ENCODE measurements at places on chromosomes 11 and 22.

DNA sequence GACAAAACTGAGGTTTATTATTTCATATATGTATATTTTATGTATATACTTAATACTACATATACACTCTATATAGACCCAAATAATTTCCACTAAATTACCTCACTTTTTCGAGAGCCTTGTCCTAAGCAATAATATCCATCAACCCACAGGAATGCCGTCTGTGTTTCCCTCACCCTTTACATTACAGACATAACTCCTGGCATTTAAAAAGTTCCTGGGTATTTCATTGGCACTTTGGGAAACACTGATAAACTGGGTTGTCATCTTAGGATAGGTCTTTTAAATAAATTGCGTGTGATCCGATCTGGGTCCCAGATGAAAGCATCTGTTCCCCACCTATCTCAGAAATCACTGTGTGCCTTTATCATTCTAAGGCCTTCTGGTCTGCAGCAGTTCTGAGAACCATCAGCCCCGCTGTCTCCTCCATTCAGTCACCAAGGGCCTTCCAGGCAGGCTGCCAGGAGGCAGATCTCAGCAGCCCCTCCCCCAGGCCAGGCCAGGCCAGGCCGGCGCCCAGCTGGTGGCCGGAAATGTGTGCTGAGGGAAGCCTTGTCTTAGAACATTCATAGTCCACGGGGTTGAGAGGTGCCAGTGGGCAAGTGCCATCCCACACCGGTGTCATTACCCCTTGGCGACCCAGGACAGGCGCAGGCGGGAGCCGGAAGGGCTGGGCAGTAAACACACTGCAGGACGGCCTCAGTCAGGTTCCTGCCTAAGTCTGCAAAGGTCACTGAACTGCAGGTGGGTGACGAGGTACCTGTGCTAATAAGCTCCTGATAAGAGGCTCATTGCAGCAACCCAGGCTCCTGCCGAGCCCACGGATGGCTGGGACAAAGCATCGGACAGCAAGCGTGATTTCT lies 3.3 kb downstream of the FGF19 start:
- DNase-seq, result peak; percentile 89

- no peak for DNase-seq
These were observed 17.1 kb upstream of the CCDC90B start for GRCh38 chr11:83303316-83303715.

GRCh38 chr11:58316142-58316541 lies 42.7 kb downstream of the OR5B17 start:
- no peak for DNase-seq

GRCh38 chr11:11583801-11584529 lies 37.8 kb downstream of the GALNT18 start:
- DNase-seq, result no peak

- peak; percentile 84 for DNase-seq
These were observed 23.9 kb upstream of the ZC3H12C start for GRCh38 chr11:110069158-110069737.

- DNase-seq, result no peak
These were observed 1.6 kb downstream of the KMT5B start for GRCh38 chr11:68211546-68211945.

DNA sequence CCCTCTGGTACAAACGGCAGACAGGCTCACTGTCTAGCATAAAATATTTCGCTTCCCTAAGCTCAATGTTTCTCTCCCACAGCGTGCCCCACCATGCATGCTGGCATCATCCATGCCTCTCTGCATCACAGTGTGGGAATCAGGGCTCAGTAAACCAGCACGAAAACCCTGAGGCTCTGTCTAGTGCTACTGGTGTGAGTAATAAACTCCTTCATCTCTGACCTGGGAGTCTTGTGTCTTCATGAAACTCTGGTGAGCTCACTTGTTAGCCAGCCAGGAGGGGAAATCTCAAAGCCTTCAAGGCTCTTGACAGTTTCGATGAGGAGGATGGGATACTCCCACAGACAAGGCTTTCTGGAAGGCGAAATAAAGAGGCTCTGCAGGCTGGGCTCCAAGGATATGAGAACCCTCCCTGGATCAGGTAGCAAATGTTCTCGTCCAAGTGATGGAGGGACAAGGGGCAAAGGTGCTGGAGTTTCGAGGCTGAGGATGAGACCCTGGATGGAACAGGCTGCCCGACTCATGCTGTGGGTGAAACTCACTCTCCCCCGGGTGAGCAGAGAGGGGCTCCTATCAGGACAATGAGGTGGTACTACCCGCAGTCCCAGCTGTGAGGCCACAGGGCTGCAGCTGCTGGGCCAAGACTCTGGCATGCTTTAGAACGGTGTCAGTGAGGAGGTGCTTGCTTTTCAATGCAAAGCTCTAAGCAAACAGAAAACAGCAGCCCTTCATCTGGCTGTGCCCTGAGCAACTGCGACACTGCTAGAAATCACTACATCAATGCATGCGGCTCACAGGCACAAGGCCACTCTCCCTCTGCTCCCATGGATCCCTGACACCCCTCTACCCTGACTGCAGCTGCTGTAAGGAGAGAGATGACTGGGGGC lies 69.3 kb downstream of the SHANK2 start:
- peak; percentile 1 for DNase-seq

- DNase-seq, result no peak
These were observed 13.0 kb downstream of the TEAD1 start for GRCh38 chr11:12687216-12687623.

GRCh38 chr11:473415-473814 lies 23.3 kb downstream of the PTDSS2 start:
- no peak for DNase-seq

DNA sequence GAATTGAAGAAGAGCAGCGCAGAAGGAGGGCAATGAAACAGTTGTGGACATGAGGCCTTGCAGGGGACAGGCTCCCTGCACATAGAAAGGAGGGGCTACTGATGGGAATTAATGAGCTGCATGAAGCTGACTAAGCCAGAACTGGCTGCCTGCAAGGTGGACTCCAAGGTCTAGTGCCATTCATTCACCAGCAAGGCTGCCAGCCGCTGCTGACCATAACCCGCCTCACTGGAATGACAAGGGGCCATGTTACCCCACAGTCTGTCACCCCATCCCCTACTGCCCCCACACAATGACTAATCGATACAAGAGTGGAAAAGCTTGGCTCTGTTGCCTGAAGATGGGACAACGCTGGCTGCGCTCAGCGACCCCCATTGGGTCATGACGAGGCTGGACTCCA lies 44.6 kb downstream of the SPATA19 start:
- DNase-seq, result no peak

GRCh38 chr11:23278121-23278520 lies 417.8 kb upstream of the CCDC179 start:
- no peak for DNase-seq

DNA sequence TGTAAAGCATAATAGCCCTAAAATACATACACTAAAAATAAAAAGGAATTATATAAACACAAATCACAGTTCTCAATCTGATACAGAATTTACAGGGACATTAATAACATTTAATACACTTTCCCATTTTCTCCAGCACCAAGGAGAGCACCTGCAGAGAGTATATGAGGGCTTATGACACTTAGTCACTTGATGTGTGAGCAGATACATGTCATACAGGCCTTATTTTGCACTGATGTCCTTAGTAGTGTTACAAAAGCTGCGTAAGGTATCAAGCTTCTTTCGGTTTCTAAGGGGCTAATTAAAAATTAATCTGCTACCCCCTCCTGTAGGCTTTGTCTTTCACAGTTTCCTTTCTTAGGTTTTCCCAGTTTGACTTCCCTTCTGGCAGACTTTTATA lies 61.3 kb downstream of the TRIM44 start:
- DNase-seq, result no peak

DNA sequence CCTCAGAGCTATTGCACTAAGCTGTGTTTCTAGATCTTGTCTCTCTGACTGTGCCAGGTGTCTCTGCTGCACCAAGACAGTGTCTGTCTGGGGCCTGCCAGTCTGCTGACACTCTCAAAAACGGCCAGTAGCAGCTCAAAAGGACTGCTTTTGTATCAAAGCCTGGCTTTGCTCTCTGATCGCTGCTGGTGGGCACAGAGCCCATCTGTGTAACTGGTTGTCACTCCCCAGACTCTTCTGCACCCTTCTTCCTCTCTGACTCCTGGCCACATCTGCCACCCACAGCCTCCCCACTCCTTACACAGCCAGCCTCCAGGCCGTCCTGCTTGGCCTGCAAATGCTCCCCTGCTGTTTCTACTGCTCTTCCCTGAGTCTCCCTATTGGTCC lies 26.5 kb downstream of the MED15 start:
- no peak for DNase-seq

DNA sequence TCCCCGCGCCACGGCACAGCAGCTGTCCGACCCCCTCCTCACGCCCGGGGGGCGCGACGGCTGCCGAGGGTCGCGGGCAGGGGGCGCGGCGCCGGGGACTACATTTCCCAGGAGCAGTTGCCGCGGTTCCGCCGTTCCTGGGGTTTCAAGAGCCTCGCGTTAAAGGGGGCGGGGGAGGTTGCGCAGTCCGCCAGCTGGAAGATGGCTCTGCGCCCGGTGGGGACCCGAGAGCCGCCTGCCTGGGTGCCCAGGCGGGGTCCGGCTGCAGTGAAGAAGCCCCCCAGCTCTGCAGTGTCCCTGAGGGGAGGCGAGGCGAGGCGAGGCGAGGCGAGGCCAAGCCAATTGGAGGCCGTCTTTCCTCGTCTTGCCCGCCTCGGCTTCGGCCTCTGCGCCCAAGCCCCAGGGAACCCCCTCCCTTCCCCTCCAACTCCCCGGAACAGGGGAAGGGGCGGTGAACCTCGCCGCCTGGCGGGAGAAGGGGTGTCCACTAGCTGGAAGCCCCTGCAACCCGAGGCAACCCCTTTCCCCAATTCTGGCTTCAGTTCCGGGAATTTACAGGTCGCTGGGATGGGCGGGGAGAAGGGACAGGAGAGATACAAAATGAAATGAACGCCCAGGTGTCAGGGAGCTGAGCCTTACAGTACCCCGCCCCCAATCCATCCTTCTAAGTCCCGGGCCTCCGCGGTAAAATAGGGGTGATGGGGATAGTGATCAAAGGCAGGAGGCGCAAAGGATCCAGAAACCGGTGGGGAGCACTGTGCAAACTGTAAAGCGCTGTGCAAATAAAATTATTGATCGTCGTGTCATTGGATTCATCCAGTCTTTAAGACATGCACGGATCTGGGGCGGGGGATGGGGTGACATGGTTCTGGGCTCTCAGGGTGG lies 5.2 kb upstream of the GCAT start:
- DNase-seq, result peak; percentile 80

DNA sequence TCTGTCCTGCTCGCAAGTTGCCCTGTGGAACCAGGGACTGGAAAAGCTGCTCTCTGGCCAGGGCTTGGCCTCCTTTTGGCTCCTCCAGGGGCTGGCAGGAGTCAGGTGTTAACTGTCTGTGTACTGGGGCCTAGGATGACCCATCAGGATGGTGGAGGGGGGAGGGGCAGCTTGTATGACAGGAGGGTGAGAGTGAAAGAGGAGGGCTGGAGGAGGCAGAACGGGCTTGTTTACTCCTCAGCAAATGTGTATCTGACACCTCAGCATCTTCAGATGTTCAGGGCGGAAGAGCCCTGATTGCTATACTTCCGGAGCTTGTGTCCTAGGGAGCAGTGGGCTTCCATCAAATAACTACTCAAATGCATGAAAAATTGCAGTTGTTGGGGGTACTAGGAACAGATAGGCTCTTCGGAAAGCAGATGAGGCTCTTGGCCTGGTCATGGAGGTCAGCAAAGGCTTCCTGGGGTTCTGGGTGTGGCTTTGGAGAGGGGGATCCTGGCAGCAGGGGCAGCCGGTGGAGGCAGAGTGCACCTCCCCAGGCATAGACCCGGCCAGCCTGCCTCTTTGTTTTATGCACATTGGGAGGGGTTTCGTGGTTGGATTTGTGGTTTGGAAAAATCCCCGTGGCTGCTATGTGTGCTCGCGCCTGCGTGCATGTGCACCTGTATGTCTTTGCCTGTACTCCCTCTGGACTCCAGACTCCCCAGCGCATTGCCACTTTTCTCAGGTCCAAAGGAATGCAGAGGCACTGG lies 31.2 kb downstream of the CD82 start:
- peak; percentile 57 for DNase-seq

DNA sequence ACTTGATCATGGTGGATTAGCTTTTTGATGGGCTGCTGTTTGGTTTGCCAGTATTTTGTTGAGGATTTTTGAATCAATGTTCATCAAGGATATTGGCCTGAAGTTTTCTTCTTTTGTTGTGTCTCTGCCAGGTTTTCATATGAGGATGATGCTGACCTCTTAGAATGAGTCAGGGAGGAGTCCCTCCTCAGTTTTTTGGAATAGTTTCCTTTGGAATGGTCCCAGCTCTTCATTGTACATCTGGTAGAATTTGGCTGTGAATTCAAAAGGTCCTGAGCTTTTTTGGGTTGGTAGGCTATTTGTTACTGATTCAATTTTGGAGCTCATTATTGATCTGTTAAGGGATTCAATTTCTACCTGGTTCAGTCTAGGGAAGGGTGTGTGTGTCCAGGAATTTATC lies 78.1 kb downstream of the CTSC start:
- no peak for DNase-seq

DNA sequence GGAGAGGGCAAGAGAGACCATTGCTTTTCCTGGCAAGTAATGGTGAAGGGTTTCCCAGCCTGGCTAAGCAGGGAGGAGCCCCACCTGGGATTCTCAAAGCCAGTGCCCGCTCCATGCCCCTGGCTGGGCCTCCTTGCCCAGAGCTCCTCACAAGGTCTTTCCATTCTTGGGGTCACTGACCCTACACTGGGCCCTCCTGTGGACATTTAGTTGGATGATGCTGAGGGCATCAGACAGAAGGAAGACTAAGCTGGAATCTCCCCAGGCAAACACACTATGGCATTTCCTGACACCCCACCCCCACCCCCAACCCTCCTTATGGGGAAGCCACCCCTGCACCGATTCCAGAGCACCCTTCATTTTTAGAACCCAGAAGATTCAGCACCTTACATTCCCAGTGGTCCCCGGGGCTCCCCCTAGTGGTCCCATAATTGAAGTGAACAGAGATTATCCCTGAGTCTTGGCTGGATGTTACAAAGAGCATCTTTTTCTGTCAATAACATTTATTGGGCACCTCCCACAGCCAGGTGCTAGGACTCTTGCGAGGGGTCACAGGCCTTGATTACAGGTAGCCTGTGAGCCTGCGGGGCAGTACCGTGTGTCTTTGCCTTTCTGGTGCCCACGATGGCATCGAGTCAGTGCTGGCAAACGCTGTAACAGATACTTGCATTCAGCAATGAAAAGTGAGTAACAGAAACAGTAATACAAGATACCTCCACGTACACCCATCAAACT lies 548.5 kb downstream of the BUD13 start:
- DNase-seq, result no peak
